ENCODE measurements at places on chromosomes 7 and 10.

- DNase-seq: no peak
Measured at GRCh38 chr10:88374392-88375175, 208.5 kb downstream of the RNLS start.

GRCh38 chr10:18113881-18114280 lies 26.3 kb upstream of the CACNB2 start:
- DNase-seq: no peak

DNA sequence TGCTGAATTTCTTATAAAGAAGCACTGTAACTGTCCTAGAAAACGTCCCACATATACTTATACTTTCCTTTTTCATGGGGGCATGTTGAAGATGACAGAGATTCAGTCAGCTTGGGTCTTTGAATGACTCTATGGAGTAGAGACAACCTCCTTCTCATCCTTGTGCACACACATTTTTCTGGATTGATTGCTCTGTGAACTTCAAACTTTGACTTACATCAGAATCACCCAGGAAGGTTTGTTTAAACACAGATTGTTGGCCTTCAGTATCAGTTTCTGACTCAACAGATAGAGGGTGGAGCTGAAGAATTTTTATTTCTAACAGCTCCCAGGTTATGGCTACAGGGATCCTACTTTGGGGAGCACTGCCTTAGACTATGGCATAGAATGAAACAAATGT lies 97.6 kb upstream of the DGKB start:
- no peak for DNase-seq

GRCh38 chr10:92747600-92747999 lies 57.8 kb downstream of the HHEX start:
- no peak for DNase-seq

- DNase-seq: peak; percentile 63
Measured at GRCh38 chr7:29345590-29345989, 151.0 kb downstream of the CHN2 start.

DNA sequence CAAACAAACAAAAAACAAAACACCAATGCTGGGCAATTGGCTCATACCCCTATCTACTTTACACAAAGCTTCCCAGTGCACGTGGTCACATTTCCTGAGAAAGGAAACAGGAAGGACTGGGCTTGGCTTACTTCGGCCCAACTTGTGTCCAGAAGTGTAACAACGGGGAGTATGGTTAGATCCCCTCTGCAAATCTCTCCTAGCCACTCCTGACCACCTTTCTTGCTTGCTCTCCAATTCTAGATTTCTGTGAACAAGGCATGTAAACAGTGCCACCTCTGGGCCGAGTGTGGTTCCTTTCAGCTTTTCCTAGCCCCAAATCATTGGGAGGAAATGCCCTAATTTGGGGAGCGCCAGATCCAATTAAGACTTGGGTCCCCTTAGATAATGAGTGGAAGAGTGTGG lies 21.0 kb upstream of the FRAT2 start:
- DNase-seq: peak; percentile 71

GRCh38 chr10:84065804-84066601 lies 73.3 kb upstream of the GHITM start:
- DNase-seq: no peak

DNA sequence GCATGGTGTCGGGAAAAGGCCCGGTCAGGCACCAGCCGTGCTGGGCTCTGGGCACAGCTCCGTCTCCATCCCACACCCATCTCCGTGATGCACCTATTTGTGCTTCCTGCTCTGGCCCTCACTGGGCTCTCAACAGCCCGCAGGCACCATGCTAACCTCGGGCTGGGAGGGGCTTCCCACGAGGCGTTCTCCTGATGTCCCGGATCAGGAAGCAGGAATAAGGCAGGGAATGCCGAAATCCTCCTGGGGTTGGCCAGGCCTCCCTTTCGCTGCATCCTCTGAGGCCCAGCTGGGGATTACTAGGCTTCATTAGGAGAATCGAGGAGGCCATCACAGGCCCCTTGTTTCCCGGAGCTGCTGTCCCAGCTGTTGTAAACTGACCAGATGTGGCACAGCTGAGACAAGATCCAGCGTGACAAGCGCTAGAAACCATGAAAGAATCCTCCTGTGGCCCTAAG lies 72.0 kb downstream of the FAM53B start:
- no peak for DNase-seq

GRCh38 chr7:3327099-3327498 lies 26.0 kb downstream of the SDK1 start:
- no peak for DNase-seq

Measured in inflammatory macrophage treated with lipopolysaccharide for 4 hours (primary cell).